H4 (cell line): ENCODE measurements at places on chromosomes 5 and 9. TPM values are rescaled to one million over a fixed set of nuclear protein-coding genes. Genes with fewer than 3 reads are reported as not detected.

- DNase-seq: no peak
Measured at GRCh38 chr5:19261879-19262278, 726.1 kb downstream of the CDH18 start.

DNA sequence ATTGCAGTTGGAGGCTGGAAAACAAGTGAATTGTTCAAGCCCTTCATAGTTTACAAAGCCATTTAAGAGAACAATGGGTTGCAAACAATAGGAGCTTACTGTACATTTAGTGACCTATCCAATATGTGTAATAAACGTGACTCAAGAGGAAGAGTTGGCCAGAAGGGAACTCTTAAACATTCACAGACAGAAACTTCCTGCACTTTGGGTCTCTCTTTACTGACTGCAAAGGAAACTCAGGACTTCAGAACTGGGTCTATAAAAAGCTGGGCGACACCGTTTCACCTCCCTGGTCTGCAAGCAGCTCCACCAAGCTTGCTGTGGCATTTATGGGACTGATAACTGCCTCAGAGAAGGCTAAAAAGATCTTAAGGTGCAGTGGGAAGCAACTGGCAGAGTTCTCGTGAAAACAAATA is 48.7 kb upstream of the SPATA31D4 start:
- no peak for DNase-seq

DNA sequence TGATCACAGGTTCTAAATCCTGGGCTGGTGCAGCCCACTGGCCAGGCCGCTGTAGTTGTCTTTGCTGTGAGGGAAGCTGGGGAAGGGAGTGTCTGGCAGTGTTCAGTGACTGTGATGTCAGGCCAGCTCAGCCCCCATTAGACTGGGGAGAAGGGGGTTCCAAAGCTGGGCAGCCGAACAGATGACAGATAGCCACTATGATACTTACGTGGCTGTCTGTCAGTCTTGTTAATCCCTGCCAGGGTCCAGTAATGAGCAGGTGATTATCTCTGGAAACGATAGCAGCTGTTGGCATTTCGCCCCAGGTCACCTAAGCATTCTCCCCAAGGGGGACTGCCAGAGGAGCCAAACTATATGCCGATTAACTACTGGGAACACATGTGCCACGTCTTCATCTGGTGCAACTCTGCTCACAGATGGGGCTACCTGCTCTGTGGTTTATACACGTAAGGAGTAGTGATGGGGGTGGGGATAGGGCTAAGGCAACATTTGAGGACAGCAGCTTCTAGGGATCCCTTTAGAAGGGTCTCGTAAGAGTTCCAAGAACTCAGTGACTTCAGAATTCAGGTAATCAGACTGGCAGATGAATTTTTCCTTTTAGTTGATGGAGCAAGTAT is 396.3 kb downstream of the KDM4C start:
- DNase-seq: no peak

DNA sequence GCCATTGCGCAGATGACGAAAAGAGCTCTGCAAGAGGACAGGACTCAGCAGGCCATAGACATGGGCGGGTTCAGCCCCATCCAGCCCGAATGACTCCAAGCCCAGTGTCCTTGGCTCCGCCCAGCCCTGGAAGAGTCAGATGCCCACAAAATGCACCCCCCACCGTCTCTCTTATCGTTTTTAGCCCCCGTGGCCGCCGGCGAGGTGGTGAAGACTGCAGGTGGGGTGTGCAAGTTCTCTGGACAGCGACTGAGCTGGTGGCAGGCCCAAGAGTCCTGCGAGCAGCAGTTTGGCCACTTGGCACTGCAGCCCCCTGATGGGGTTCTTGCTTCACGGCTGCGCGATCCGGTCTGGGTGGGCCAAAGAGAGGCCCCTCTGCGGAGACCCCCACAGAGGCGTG is 2.1 kb downstream of the ADGRD2 start:
- DNase-seq: no peak

The RGS7BP gene
- not detected in 2 replicates for total RNA-seq

The PRSS3 gene
- total RNA-seq: not detected in 2 replicates

GRCh38 chr9:20219437-20219836 is 402.9 kb downstream of the MLLT3 start:
- no peak for DNase-seq

The GAPT gene
- not detected in 2 replicates for total RNA-seq

GRCh38 chr5:134458234-134459009 is 46.7 kb upstream of the CDKN2AIPNL start:
- no peak for DNase-seq

GRCh38 chr9:10753474-10753873 is 140.7 kb upstream of the PTPRD start:
- DNase-seq: no peak

DNA sequence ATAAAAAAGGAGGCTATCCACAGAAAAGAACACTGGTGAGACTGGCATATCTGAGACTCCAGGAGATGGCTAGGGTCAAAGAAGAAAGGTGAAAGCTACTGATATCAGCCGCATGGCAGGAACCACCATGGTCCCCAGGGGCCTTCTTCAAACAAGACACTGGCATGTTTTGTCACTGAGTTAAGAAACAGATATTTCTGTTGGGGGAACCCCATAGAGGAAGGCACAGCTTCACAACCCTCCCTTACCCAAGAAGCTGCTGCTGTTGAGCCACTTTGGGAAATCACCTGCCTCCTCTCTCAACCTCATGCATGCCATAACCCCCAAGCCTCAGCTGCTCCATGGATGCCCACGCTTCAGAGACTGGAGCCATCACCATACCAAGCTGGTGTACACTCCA is 13.3 kb upstream of the BTNL3 start:
- DNase-seq: no peak

DNA sequence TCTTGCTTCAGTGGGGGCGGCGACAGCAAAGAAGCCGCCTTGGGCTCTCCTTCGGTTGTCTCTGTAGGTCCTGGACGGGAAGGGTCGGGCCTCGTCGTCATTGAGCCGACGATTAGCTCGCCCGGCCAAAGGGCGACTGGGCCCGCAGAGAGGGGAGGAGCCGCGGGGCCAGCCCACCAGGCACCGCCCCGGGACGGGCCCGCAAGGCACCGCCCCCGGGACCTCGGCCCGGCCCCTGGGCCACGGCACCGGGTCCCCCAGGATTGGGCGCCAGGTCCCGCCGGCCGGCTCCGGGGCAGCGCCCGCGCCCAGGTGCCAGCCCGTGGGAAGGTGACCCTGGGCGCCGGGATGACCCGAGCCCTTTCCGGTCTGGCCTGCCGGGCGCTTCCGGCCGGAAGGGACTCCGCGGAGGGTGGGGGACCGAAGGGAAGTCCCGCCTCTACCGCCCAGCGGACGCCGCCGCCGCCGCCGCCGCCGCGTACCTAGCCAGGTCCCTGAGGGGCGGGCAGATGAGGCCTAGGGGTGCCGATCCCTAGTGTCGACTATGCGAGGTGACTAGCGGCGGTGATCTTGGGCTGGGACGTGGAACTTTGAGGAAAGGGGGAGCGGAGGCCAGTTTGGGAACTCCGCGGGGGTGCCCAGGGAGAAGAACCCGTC is at the start of the genes GBA2 and RGP1:
GBA2 (minus strand) TSS at position 371 of the 657 bp plus-strand sequence. CDS start 524 bp downstream, outside the sequence.
RGP1 (plus strand) TSS at position 430 of the 657 bp plus-strand sequence. CDS start 469 bp downstream, outside the sequence.
- DNase-seq: peak; percentile 71

DNA sequence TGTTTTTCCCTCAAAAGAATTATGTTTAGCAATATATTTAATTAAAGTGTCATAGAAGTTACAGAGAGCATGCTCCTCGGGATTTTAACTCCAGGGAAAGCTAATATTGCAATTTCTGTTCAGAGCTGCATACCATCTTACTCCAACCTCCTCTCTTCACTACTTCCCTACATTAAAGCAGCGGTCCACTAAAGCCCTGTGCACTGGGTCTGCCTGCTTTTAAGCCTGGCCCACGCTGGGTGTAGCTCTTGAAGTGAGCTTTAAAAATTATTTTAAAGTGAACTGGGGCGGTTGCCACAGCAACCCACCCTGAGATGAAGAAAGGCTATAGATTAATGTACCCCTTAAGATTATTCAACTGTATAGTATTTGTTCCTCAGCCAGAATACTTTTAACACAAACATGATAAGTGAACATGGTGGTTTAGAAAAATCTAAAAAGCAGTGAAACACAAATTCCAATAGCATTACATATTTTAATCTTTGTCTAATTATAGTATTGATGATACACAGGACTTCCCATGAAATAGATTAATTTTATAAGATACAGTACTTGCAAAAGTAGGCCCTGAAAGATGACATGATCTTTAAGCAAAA is 3.9 kb upstream of the MEF2C start:
- DNase-seq: no peak

The F2RL2 gene
- 88.7 and 93.9 TPM in 2 replicates for total RNA-seq

DNA sequence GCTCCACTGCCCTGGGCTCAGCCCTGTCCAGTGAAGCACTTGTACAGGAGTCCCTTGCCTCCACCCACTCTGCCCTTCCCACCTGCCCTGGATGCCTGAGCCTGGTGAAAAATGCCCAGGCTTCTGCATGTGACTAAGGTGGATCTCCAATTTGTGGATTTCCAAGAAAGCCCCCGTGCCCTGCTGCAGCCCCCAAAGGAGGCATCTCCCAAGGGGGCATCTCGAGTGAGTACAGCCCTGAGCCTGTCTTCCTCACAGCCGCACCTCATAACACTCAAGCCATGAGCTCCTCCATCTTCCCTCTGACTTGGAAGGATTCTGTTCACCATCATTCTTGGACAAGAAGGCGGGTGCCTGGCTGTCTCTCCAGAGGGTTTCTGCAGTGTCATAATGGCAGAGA is 158.0 kb upstream of the PPP1R26 start:
- DNase-seq: no peak

DNA sequence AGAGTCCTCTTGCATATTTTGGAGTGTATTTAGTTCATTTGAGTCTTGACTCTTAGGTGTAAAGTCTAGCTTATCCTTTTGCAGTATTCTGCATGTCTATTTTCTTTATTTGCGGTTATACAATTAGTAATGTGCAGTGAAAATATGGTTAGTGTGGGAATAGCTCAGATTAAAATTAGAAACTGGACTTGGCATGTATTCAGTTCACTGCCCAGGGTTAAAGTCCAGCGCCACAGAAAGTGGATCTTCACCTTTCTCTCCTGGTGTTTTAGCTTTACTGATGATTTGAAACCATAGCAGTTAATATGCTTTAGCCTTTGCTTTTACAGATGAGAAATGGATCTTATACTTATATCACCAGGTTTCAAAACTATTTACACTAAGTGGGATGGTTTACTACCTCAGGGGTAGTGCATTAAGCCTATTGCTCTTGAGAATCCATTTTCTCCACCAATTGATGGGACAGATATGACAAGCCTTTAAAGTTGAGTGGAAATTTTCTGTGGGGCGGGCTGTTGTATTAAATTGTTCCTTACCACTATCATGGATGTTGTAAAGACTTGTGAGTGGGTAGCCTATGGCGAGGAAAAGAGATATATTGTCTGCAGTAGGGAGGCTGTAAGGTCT is 48.9 kb downstream of the PBX3 start:
- no peak for DNase-seq

GRCh38 chr9:100063185-100063584 is 35.6 kb downstream of the ERP44 start:
- DNase-seq: no peak

DNA sequence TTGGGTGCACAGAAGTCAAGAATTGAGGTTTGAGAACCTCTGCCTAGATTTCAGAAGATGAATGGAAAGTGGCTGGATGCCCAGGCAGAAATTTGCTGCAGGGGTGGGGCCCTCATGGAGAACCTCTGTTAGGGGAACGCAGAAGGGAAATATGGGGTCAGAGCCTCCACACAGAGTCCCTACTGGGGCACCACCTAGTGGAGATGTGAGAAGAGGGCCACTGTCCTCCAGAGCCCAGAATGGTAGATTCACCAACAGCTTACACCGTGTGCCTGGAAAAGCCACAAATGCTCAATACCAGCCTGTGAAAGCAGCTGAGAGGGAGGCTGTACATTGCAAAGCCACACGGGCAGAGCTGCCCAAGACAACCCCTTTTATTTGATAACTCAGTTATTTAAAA is 383.5 kb downstream of the TLE4 start:
- peak; percentile 9 for DNase-seq

DNA sequence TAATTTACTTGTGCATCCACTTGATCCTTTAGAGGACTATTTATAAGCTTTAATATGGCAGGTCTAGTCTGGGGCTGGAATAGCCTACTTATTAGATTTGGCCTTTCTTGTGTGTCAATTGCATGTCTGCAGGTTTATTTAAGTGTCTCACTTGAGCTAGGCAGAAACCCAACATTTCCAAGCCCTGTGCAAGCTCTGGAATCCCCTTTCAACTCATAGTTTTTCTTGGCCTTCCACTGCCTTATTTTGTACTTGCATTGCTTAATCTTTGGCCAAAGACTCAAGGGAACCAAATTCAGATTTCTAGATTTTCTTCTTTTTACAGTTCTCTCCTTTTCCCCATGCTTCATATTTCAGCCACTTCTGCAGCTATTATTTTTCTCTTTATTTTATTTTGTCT is 102.4 kb upstream of the RFX3 start:
- DNase-seq: no peak

The PALM2AKAP2 gene
- total RNA-seq: 1.3 and 2.1 TPM in 2 replicates

DNA sequence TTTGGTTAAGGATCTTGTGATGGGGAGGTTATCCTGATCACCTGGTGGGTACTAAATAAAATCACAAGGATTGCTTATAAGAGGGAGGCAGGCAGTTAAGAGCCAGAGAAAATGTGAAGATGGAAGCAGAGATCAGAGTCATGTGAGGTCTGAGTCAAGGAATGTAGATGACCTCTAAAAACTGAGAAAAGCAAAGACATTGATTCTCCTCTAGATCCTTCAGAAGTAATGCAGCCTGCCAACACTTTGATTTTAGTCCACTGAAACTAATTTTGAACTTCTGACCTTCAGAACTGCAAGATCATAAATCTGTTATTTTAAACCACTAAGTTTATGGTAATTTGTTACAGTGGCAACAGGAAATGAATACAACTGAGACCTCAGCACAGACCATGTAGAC is 499.0 kb downstream of the GADD45G start:
- DNase-seq: no peak

The MELK gene
- total RNA-seq: 78.6 and 94.5 TPM in 2 replicates

The HSD17B3 gene
- total RNA-seq: not detected in 2 replicates

- no peak for DNase-seq
Measured at GRCh38 chr5:110099572-110099971, 409.8 kb downstream of the MAN2A1 start.

GRCh38 chr5:96079075-96079474 is 117.4 kb upstream of the ELL2 start:
- peak; percentile 81 for DNase-seq

DNA sequence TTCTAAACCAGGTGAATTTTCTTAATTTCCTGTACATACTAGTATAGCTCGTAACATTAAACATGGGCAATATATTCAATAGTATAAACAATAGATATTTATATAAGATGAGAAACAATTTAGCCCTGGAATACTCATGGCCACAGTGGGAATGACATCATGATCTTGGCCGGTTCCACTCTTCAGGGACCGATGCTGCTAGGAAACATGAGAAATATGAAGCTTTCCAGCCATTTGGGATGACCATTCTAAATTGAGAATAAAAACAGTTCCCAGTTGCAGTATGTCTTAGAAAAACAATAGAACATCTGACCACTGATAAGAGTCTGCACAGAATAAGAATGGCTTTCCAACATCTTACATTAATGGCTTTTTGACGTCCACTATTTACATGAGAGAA is 33.3 kb upstream of the SLCO6A1 start:
- no peak for DNase-seq

The SPINK7 gene
- total RNA-seq: not detected in 2 replicates

The PCDHB11 gene
- 4.5 and 5.6 TPM in 2 replicates for total RNA-seq

DNA sequence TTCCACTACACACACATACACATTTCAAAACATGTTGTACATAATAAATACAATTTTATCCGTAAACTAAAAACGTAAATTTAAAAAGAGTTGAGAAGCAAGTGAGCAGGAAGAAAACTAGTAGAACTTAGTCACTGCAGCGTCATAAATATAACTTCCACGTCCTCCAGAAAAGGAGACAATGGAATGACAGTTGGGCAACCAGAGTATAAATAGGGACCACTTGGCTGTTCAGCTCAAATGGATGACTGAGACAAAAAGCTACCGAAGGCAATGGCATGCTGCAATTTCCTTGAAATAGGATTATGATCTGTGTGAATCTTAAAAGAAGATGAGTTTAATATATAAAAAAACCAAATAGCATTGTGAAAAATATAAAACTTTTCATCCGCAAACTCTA is 438.5 kb upstream of the RGMB start:
- no peak for DNase-seq
